ENCODE measurements at places on chromosomes 2 and 18.

- no peak for DNase-seq
These were observed 99.4 kb upstream of the EPHA4 start for GRCh38 chr2:221671515-221671914.

GRCh38 chr18:72762515-72763122, 105.2 kb downstream of the NETO1 start:
- DNase-seq: peak; percentile 36

DNA sequence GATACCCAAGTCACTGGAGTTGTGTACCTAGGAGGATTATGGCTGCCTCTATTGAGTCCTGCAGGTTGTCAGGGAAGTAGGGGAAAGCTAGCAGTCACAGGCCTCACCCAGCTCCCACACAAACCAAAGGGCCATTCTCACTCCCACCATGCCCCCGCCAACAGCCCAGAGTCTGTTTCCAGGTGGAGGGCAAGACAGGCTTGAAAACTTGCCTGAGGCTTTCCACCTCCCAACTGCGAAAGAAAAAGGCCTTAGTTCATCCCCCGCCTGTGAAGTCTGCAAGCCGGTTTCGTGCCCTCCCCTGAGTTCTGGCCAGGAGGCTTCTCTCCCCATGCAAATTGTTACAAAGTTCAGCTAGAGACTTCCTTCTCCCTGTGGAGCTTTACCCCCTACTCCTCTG, 270.3 kb downstream of the TXNL1 start:
- DNase-seq: no peak

- DNase-seq: no peak
These were observed 19.8 kb downstream of the NEURL3 start for GRCh38 chr2:96485350-96485749.

- no peak for DNase-seq
These were observed 37.9 kb downstream of the NCK2 start for GRCh38 chr2:105782646-105783045.

DNA sequence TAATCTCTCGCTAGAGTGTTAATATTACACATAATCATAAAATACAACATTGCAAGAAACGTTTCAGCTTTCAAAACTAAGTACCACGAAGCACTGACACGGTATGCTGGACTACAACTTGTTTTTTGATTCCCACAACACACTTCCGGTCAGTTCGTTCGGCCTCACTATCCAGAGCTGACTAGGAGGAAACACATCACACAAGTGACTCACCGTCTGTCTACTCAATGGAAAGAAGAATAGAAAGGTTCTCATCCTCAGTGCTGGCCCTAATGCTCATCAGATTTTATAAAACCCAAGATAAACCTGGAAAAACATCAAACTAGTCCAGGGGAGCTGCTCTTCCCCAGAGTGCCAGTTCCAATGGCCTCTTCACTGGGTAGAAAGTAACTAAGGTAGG, 42.9 kb downstream of the ZNF385B start:
- DNase-seq: peak; percentile 9

- no peak for DNase-seq
These were observed 42.4 kb downstream of the ST3GAL5 start for GRCh38 chr2:85846411-85846810.

- DNase-seq: no peak
These were observed 5.8 kb upstream of the SEMA4C start for GRCh38 chr2:96875498-96876268.

DNA sequence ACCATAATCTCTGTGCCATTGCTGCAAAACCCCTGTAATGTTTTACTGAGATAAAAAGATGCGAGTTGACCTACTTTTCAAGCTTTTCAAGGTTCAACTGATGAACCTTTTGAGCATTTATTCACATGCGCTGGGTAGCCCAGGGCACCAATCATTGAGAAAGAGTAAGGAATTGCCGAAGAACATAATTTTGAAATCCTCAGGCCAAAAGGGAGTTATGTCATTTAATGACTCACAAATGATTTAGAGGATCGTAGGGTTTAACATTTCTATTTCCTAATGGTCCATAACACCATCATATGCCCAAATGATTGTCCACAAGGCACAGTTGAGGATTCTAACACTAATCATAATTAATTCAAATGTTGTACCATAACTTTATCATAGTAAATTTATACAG, 20.2 kb upstream of the DLX1 start:
- DNase-seq: no peak

DNA sequence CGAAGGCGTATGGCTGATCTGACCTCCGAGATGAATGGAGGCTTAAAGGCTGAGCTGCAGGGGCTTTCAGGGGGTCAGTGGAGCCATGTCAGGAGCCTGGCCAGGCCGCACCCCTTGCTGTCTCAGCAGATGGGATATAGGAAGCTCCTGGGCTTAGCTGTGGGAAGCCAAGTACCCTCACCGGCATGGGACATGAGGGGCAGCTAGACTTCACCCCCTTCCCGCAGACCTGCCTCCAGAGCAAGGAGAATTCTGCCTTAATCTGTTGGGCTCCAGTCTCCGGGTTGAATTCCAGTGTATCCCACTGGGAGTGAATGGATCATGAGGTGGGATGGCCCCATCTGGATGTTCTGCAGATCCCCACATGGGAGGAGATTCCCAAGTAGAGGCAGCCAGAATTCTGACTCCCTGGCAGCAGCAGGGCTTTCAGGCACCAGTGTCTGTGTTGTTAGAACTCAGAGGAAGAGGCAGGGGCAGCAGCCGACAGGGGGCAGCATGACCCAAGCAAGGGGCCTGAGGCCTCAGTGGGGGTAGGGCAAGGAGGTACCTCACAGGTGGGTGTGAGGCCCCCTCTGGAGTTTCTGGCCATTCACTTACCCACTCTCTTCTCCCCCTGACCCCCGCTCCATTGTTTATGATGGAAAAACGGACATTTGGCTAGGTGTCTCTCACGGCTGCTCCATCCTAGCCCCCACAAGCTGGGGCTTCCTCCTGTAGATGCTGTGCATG, 19.1 kb downstream of the CAPG start:
- peak; percentile 38 for DNase-seq

DNA sequence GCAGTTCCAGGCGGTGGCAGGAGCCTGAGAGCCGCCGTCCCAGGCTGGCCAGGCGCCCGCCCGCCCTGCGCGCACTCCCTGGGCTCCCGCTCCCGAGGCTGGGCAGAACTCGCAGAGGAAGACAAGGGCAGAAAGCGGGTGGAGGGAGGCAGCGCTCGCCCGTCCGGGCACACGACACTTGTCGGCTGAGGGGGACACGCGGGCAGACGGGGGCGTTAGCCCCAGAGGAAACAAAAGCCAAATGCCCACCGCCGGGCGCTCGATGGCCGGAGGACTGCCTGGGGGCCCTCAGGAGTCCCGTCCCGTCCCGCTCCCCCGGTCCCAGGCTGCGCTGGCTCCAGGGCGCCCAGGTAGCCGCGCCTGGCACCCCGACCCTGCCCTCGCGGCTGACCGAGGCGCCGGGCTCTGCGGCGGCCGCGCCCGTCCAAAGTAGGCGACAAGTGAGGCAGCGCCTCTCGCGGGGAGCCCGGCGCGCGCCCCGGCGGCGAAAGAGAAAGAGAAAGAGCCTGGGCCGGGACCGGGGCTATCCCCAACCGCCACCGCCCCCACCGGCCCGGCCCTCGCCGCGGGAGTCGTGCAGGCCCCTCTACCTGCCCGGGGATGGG, 491 bp downstream of the L3MBTL4 start:
- no peak for DNase-seq

GRCh38 chr18:22322243-22322691, 95.4 kb downstream of the CTAGE1 start:
- no peak for DNase-seq

DNA sequence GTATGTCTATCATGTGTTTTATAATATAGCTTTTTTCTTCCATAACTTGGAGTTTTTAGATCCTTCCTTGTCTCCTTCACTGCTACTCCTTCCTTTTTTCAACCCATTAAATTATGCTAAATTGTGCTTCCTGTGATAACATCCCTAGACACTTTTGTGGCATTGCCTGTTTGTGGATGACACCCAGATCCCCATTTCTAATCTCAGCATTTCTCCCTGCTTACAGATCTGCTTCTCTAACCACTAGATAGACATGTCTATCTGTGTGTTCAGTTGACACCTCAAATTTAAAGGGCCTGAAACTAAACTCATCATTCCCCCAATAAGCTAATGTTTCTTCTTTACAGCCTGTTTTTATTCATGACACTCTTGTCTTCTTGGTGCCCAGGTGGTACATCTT, 244.8 kb downstream of the BABAM2 start:
- no peak for DNase-seq

GRCh38 chr2:5995832-5996231, 303.6 kb downstream of the SOX11 start:
- DNase-seq: no peak

DNA sequence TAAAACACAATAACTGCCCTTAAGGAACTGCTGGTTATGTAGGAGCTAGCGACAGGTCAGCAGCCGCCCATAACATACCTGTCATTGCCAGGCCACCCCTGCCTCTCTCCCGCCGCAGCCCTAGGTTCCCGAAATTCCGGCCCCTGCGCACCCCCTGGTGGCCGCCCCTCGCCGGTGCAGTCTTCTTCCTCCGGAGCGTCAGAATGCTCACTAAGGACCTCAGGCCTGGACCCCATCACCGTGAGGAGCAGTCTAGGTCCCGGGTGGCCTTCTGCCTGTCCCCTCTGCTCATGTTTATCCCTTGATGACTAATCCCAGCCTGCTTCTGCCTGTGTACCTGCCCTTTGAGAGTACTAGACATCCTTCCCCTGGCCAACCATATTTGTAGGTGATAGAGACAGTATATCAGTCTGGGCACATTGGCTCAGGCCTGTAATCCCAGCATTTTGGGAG, 115.7 kb upstream of the SLC1A4 start:
- DNase-seq: peak; percentile 63

DNA sequence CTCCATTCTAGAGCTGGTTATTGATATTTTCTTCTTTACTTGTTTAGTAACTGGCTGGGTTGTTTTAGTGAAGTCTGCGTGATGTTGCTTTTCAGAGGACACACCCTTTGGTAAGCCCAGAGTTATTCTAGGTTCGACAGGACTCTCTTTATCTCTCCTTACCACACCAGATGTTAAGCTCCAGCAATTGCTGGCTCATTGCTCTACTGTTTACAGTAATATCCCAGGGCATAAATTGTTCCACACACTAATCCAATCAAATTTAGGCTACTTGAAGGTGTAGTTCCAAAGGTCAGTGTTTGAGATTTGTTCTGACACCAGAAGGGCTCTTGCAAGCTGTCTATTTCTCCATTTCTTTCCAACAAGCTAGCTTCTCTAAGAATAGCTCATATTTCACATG, 506.6 kb downstream of the NR4A2 start:
- no peak for DNase-seq

- DNase-seq: no peak
These were observed 193.2 kb downstream of the CCDC85A start for GRCh38 chr2:56376699-56377665.

DNA sequence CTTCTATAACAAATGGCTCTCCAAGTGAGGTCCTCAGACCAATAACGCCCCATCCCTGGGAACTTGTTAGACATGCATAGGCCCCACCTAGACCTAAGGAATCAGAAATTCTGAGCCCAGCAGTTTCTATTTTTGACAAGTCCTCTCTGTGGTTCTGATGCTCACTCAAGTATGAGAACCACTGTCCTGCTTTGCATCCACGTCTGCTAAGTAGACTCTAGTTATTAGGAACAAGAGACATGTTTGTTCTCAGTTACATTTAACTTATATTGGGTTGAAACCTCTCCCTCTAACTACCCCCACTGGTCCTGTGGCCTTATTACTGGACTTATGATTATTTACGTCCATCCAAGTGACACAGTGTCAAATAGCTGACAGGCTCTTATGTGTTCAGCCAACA, 70.3 kb downstream of the TMEM17 start:
- DNase-seq: no peak

DNA sequence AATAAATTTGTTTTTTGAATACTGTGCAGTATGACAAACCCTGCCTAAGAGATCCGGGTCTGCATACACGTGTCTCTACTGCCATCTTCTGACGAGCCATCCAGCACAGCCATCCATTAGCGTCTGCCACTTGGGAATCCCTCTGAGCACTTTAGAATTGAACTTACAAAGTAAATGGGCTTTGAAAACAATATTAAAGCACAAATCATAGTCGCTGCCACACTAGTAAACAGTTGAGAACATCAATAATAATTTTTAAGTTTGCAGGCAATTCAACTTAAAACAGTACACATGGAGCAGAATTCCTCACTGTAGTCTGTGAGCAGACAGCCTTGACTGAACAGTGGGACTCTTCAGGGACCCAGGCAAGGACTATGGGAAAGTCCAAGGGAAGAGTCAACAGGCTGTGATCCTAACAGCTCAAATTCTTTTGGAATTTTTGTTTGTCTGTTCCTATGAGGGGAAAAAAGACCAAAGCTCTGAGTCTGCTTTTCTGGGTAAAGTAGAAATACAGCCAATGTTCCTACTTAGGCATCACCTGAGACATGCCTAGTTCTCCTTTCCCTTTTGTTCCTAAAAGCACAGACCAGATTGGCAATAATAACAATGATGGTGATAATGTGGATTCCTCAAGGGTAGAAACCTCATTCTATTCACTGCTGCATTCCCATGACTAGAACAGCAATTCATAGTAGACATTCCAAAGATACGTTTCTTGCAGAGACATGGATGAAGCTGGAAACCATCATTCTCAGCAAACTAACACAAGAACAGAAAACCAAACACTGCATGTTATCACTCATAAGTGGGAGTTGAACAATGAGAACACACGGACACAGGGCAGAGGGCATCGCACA, 92.9 kb downstream of the MREG start:
- DNase-seq: peak; percentile 87

DNA sequence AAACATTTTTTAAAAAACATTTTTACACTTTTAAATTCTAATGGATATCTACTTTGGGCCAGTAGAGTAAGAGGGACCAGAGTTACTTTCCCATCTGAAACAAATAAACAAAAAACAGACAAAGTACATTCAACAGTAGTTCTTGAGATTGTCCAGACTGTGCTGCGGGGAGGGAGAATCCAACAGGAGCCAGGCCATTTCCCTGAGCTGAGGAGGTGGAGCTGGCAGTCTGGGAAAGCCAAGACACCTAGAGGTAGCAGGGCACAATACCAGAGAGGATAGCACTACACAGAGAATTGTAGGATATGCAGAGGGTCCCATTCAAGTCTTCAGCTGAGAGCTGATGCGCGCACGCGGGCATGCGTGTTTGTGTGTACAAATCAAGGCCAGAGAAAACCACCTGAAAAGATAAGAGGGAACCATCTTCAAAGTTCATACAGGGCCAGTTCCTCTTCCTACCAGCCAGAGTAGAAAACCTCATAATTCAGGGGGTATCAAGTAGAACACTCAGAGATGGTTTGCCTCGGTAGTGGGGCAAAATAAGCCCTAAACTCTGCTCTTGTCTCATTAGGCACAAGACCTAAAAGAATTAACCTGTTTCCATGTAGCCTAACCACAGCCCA, 44.0 kb downstream of the PTRHD1 start:
- no peak for DNase-seq

All from endothelial cell of umbilical vein (primary cell).